ENCODE measurements at places on chromosomes 12 and 14.

DNA sequence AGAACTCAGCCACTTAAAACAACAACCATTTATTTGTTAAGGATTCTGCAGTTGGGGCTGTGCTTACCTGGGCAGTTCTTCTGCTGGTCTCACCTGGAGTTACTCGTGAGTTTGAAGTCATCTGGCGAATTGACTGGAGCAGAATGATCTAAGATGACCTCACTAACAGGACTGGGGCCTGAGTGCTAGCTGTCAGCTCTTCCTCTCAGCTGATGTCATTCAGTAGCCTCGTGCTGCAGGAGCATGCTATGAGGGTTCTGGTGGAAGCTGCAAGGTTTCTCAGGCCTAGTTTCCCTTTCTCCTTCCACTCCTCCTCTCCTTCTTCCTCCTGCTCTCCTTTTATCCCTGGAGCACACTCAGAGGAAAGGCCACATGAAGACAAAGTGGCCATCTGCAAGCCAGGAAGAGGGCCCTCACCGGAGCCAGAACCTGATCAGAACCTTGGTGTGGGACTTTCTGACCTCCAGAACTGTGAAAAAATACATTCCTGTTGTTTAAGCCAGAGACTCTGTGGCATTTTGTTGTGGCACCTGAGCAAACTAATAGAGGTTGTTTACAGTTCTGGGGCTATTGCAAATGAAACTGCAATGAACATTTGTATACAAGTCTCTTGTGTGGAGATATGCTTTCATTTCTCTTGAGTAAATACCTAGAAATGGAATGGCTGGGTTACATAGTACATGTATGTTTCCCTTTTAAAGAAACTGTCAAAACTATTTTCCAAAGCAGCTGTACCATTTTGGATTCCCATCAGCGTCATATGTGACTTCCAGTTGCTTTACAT, 21.9 kb upstream of the MAP3K9 start:
- no peak for DNase-seq

GRCh38 chr12:85616201-85616600, 220.0 kb downstream of the RASSF9 start:
- DNase-seq: no peak

DNA sequence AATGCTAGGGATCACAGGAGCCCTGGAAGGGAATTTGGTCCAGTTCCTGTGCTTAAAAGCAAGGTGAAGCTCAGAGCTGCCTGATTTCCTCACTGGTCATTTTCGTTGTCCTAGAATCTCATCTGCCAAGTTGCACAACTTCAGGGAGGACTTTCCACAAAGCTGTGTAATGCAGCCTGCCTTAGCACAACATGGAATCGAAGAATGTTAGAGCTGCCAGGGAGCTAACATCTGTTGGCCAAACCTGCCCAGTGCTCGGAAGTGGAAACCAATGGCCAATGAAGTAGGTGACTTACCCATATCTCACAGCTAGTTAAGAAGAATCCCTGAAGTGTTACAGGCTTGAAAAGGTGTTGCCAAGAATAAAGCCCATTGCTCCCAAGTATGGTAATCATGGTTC, 79.9 kb upstream of the SSTR1 start:
- no peak for DNase-seq

- DNase-seq: no peak
These were observed 173.7 kb downstream of the FOXN3 start for GRCh38 chr14:89243286-89243685.

GRCh38 chr14:55121628-55122439, 7.2 kb upstream of the LGALS3 start:
- no peak for DNase-seq

DNA sequence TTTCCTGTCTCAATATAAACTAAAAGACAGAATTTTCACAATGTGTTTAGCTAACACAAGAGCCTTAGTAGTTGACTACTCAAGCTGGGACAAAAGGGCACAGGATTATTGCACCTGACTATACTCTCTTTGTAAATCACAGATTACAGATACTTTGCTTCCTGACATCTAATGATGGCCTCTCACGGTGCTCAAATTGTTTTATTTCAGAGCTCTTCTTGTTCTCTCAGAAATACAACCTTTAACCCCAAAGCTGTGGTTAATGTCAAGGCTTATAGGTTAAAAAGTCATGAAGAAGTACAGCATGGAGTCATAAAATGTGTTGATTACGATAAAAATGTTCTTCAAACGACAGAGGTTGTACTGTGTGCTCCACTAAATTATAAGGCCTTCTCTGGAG, 89.9 kb upstream of the CPNE8 start:
- DNase-seq: no peak

- no peak for DNase-seq
These were observed 955.1 kb upstream of the TMEM132C start for GRCh38 chr12:127311720-127312364.

- DNase-seq: no peak
These were observed 41.7 kb downstream of the CCDC88C start for GRCh38 chr14:91375720-91376452.

All from right lobe of liver (tissue), 6 donors.